Activated naive CD8-positive, alpha-beta T cell treated with anti-CD3 and anti-CD28 coated beads, Interleukin-2, amount 10 ng/mL, durations not matched to agents 7 days and 5 days (primary cell): ENCODE measurements at places on chromosomes 13 and 19. TPM values are rescaled to one million over a fixed set of nuclear protein-coding genes. Genes with fewer than 3 reads are reported as not detected.

Gene F7
- not detected for total RNA-seq

DNA sequence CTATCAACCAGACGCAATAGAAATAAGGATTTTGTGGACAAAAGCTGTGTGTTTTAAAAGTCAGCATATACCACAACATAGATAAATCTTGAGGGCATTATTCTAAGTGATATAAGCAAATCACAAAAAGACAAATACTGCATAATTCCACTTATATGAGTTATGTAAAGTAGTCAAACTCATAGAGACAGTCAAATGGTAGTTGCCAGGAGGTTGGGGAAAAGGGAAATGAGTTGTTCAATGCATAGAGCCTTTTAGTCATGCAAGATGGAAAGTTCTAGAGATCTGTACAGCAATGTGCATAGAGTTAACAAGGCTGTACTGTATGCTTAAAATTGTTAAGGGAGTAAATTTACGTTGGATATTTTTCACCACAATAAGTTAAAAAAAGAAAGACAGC, 244.7 kb downstream of the DCT start:
- no peak overlapping the region for H3K27ac ChIP-seq
- no peak overlapping the region for H3K4me3 ChIP-seq
- no peaks in the 10 kb centered on the region for H3K36me3 ChIP-seq
- H3K27me3 ChIP-seq, result no peaks in the 10 kb centered on the region

DNA sequence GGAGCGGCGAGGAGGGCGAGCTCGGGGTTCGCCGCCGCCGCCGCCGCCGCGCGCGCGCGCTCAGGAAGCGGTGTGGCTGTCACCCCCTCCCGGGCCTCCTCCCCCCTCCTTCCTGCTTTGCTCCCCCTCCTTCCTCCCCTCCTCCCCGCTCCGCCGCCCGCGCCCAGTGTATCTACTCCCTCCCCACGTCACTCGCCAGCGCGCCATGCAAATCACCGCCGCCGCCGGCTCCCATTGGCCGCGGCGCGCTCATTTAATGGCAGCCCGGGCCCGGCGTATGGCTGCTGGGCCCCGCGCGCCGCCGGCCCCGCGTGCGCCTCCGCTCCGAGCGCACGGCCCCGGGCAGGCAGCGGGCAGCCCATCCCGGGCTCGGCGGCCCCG, 335 bp upstream of the SOX1 start:
- H3K36me3 ChIP-seq, result peaks cover 3% of the 10 kb centered on the region
- H3K27me3 ChIP-seq, result peaks cover 66% of the 10 kb centered on the region
- H3K4me1 ChIP-seq, result peaks cover 3% of the 10 kb centered on the region

Gene ZNF526
- 19.6 TPM for total RNA-seq

Gene IZUMO2
- total RNA-seq, result not detected

Gene UPK1A
- 1.7 TPM for total RNA-seq

GRCh38 chr13:34167347-34167746, 349.4 kb downstream of the RFC3 start:
- no peaks in the 10 kb centered on the region for H3K36me3 ChIP-seq
- H3K27ac ChIP-seq, result no peak overlapping the region
- H3K4me1 ChIP-seq, result no peaks in the 10 kb centered on the region
- H3K4me3 ChIP-seq, result no peak overlapping the region

DNA sequence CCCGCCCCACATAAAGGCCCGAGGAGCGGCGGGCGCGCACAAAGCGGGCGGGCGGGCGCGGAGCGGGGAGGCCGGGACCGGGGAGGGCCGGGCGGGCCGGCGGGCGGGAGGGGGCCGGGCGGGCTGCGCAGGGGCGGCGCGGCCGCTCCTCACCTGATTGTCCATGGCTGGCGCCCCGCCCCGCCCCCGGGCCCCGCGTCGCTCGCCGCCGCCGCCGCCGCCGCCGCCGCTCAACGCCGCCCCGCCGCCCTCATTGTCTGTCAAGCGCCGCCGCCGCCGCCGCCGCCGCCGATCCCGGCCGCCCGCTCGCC, 200 bp downstream of the MLLT1 start:
- H3K4me3 ChIP-seq, result no peak overlapping the region
- DNase-seq, result no peak
